ENCODE measurements at places on chromosomes 3 and 15.

GRCh38 chr3:184741798-184742675 is 30.2 kb upstream of the MAGEF1 start:
- DNase-seq = no peak

DNA sequence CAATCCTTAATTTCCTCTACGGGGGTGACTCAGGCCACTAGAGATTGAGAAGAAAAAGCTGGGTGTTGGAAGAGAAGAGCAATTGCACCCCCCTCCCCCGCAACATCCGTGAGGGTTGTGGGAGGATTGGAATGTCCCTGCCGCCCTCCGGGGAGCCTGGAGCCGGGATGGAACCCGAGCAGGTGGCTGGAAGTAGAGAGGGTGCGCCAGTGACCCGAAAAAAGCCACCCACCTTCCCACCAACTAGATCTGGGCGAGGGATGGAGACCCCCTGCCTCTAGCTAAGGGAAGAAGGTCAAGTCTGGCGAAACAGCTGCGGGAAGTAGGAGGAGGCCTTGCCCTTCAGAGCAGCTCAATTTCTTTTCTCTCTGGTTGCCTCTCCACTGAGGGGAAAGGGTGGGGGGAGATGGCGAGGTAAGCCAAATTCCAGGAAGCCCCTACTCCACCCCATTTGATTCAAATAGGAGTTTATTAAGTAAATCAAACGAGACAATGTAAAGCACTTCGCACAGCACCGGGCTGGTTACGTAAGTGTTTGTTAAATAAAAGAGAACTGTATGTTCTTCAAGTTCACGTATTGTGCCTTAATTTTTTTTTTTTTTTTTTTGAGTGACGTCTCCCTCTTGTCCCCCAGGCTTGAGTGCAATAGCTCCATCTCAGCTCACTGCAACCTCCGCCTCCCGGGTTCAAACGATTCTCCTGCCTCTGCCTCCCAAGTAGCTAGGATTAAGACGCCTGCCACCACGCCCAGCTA is 1.1 kb upstream of the WWTR1 start:
- no peak for DNase-seq

- no peak for DNase-seq
Observed at GRCh38 chr3:142319094-142319493, 93.7 kb upstream of the GK5 start.

GRCh38 chr3:13479332-13479581 is 849 bp upstream of the HDAC11 start:
- DNase-seq = no peak
